ENCODE measurements at places on chromosomes 13 and 19.

DNA sequence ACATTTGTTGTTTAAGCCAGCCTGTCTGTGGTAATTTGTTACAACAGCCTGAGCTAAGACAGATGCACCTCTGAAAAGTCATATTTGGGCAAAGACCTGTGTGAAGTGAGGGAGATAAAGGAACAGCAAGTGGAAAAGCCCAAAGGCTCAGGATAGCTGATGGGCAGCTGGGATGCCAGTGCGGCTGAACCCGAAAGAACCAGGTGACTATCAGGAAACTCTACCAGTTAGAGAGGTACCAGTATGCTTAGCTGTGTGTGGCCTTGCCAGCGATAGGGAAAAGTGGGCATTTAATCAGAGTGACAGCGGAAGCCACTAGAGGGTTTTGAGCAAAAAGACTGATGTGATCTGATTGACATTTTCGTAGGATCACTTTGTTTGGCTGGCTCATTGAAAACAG, 764.8 kb upstream of the GPC6 start:
- no peak for DNase-seq

DNA sequence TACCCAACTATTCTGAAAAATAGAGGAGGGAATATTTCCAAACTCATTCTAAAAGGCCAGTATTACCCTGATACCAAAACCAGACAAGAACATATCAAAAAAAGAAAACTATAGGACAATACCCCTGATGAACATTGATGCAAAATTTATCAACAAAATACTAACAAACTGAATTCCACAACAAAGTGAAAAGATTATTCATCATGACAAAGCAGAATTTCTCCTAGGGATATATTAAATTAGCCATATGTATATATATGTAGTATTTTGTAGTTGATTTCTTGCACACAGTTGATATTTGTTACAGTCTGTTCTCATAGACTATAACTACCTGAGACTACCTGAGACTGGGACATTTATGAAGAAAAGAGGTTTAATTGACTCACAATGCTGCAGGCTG, 495.0 kb upstream of the SPRY2 start:
- DNase-seq, result no peak

DNA sequence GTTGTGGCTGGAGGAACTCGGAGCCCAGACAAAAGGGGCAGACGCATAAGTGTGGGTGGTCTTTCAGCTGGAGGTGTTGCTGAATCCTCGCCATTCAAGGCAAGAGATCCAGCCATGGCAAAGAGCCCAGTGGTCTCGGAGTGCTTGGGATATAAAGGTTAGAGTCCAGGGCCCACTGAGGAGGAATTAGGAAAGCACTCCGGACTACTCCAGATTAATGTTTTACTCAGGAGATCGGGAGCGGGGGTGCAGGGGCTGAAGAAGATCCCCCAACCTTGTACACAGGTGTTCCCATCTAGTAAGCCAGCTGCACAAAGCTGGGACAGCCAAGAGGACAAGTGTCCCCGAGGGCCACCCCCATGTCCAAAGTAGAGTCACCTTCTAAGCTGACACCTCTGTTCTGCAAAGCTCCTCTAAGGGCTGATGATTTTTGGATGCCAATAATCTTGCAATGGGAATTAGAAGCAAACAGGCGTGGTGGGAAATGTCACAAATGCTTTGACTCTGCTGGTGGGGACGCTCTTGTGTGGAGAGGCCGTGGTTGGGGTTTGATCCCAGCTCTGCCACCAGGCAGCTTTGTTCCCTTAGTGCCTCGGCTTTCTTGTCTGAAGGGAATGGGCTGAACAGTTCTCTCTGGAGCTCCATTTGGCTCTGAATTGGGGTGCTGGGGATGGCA, 194.3 kb upstream of the SOX1 start:
- DNase-seq, result no peak

GRCh38 chr19:18436671-18437490, 1.1 kb downstream of the ISYNA1 start:
- no peak for DNase-seq

DNA sequence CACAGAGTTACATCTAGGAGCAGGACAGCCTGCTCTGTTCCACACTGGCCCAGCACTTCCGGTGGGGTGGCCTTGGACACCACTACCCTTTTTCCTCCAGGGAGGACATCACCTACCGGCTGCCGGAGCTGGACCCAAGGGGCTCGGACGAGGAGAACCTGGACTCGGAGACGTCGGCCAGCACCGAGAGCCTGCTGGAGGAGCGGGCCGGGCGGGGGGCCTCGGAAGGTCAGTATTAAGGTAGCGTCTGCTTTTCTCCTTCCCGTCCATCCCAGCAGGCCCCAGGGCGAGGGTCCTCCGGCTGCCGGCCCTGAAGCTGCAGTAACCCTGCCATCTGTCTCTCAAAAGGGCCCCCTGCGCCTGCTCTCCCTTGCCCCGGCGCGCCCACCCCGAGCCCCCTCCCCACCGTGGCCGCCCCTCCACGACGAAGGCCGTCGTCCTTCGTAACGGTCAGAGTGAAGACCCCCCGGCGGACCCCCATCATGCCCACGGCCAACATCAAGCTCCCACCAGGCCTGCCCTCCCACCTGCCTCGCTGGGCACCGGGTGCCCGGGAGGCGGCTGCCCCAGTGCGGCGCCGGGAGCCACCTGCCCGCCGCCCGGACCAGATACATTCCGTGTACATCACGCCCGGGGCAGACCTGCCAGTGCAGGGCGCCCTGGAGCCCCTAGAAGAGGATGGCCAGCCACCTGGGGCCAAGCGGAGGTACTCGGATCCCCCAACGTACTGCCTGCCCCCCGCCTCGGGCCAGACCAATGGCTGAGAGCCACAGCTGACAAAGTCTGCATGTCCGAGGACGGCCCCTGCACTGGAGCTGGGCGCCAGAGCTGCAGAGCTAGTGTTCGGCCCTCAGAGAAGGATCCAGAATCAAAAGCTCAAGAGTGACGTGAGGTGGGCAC, 3.4 kb upstream of the USE1 start:
- DNase-seq, result no peak

DNA sequence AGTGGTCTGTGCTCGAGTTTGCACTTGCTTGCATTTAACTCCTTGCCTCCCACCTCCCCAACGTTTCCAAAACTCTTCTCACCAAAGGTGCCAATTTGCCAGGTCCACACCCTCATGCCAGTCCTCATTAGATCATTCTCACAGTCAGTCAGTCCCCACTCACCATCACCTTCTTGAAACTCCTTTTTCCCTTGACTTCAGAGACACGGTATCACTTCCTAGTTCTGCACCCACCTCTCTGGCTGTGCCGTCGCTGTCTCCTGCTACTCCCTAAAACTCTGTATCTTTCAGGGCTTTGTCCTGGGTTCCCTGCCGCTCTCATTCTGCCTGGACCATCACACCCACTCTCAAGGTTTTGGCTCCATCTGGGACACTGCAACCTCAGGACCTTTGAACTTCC, 19.6 kb downstream of the OLFM2 start:
- DNase-seq, result no peak

DNA sequence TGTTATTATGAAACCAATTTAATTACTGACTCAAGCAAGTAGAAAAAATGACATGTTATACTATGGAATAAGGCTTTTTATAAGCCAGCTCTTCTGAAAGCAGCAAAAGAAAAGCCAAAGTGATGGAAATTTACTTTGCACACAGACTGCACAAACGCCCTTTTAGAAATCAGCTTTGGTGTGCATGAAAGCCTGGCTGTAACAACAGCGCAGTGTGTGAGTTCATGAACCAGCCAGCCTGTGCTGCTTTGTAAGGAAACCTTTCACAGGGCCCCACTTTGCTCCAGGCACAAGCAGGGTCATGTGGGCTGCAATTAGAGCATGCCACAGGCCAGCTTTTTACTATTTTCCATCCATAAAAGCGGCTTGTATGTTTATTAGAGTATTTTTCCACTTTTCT, 13.6 kb upstream of the IFT88 start:
- no peak for DNase-seq

- no peak for DNase-seq
Measured at GRCh38 chr19:16860118-16860517, 28.7 kb upstream of the F2RL3 start.

DNA sequence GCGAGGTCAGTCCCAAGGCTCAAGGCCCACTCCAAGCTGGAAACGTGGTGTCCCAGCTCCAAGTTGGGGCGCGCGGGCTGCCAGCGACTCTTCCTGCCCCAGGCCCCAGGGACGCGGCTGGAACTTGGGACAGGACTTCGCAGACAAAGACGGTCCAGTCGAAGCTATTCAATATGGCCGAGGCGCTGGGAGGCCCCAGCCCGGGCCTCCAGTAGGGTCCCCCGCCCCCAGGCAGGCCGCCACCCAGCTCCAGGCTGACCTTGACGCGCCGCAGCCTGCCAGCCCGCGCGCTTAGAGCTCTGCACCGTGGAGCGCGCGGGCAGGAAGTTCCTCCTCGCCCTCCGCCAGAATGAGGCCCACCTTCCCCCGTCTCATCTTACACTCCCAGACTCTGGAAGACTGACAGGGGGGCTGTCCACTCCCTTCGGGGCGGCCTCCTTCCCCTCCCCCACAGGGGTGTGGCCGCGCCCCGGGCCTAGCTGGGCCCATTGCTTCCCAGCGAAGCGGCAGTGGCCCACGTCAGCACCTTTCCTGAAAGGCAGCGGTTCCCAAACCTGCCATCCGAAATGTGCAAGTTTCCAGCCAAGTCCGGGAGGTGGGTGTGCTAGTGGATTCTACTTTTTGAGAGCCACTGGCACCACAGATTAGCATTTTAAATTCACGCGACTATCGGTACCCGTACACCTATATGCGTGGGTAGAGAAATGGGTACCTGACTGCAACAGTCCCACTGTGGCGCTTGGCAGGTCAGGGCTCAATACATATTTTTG, at the start of gene CCDC8:
CCDC8 (minus strand) TSS at position 303 of the 770 bp plus-strand sequence. CDS start 754 bp downstream, outside the sequence.
- DNase-seq, result no peak

DNA sequence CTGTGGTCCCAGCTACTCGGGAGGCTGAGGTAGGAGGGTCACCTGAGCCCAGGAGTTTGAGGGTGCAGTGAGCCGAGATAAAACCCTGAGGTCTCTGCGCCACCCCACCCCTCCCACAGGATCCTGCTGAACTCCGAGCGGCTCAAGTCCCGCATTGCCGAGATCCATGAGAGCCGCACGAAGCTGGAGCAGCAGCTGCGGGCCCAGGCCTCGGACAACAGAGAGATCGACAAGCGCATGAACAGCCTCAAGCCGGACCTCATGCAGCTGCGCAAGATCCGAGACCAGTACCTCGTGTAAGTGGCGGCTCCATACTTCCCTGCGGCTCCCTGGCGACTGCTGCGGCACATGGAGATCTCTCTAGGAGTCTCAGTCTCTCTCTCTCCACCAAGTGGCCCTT, 6.6 kb upstream of the IFI30 start:
- no peak for DNase-seq

- DNase-seq, result no peak
Measured at GRCh38 chr13:54965881-54966280, 1937.3 kb downstream of the OLFM4 start.

DNA sequence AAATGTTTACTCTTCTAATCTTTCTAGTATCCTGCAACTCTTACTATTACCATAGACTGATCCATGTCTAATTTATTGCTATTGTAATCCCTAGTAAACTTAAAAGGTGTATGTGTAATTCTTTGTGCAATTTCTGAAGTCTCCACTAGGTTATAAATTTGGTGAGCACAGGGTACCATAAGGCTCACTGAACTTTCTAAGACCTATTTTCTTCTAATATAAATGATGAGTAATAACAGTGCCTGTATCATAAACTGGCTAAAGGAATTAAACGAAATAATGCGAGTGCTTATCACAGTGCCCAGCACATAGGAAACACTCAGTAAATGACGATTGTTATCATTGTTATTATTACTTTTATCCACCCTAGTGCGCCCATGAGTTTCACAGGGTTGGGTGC, 119.1 kb downstream of the KLF12 start:
- no peak for DNase-seq

DNA sequence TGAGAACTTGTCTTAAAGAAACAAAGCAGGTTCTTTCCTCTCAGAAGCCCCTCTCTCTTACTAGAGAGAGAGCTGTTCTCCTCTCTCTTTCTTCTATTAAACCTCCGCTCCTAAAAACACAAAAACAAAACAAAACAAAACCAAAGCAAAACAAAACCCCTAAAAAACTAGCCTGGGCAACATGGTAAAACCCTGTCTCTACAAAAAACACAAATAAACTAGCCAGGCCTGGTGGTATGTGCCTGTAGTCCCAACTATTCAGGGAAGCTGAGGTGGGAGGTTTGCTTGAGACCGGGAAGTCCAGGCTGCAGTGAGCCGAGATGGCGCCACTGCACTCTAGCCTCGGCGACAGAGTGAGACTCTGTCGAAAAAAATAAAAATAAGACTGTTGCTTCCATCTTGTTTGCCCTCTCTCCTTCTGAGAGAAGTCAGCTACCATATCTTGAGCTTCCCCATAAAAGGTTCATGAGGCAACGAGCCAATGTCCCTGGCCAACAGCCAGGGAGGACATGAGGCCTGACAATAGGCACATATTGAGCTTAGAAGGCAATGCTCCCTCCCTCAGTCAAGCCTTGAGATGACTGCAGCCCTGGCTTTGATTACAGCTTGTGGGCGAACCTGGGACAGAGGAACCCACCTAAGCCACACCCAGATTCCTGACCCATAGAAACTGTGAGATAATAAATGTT, 17.5 kb upstream of the FLT3 start:
- DNase-seq, result no peak

- no peak for DNase-seq
Measured at GRCh38 chr13:79003989-79004898, 345.3 kb upstream of the OBI1 start.

DNA sequence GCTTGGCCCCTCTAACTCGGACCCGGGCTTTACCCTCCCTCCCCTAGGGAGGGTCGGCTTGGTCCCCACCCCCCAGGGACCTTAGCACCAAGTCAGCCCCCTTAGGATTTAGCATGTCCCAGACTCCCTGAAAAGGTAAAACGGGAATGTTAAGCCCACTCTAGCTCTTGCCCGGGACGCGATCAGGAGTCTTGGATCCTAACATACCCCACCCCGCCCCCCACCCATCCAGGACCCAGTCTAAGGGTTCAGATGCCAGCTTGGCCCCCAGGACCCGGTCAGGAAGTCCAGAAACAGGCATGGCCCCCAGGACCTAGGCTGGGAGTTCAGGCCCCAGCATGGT, 437 bp downstream of the EPOR start:
- no peak for DNase-seq

GRCh38 chr13:35470671-35471661, 5.5 kb downstream of the MAB21L1 start:
- no peak for DNase-seq

DNA sequence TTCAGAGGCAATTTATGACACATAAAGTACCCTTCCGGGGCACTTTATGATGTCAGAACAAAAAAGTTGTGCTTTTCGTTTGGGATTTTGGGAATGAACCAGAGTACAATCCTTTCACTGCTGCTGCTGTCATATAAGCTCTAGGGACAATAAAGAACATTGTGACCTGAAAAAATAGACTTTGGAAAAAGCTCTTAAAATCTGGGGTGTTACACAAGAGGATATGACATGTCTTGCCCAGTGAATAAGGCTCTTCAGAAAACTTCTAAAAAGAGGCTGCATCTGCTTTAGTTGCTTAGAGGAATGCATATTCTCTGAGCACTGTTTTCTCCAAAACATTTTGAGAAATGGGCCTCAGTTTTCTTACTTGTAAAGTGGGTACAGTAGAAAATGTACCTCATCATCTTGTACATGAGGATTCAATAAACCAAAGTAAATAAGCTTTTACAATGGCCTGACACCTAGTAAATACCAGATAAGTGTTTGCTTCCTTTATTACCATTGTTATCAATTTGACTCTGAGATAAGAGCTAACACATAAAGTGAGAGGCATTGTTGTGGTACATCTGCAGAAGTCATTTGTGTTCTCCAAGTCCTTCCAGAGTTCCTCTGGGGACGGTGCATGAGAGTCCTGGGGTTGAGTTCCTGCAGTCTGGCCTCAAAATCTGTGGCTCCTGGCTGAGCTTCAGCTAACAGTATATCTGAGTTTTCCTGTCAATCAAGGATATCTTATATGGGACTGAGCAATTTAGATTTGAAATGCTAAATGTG, 67.4 kb upstream of the EDNRB start:
- DNase-seq, result no peak

- DNase-seq, result no peak
Measured at GRCh38 chr13:76992548-76993001, 694 bp downstream of the CLN5 start.

Measured in esophagus squamous epithelium (tissue), 5 donors.